ENCODE measurements at places on chromosomes 5 and 9.

DNA sequence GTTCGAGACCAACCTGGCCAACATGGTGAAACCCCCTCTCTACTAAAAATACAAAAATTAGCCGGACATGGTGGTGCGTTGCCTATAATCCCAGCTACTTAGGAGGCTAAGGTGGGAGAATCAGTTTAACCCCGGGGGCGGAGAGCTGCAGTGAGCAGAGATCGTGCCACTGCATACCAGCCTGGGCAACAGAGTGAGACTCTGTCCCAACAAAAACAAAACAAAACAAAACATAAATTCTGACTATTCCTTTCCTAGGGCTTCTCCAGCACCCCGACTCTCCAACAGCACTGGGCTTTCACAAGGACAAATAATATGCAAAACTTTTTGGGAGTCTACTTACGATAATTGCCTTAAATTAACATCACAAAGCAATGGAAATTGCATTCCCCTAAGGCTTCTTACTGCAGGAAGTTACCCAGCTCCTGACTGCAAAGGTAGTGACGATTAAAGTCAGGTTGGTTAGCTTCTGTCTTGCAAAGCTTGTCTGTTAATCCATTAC is 15.9 kb upstream of the CDKN2AIPNL start:
- DNase-seq = no peak

DNA sequence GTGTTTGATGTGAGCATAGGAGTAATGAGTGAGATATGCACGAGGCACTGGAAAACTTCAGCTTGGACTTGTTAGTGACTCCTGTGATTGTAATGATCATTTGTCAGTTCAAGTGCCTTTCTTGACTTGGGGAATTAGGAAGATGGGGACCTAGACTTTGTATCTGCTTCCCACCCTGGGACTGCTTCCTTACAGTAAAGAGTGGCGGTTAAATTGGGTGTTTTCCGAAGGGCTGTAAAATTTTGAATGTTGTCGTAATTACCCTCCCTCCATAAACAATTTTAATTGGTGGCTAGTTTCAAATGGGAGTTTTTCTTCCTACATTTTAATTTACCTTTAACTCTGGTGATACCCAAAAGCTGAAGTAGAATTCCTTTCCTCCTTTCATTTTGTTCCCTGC is 23.5 kb upstream of the FAM120AOS start:
- no peak for DNase-seq

DNA sequence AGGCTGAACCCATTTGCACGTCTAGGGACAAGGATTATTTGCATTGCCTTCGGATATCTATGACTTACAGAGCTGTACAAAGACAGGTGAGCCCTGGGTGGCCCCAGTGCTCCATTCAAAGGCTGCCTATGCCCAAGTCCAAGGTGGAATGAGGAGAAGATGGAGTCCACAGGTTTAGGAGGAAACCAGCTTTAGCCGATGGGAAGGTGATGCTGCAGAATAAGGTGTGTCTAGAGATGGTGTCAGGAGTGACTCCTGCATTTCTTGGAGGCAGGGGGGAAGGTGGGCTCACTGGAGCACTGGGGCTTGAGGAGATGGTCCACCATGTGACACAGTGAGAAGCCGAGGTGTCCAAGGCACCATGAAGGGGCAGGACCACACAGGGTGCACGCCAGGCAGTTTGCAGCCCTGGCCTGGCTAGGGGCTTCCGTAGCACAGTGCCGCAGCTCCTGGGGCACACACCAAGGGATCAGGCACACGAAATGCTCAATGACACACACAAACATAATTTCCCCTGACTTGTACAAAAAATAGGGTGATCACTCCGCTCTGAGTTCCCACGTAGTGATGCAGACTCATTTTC is 32.1 kb downstream of the SEMA4D start:
- DNase-seq = no peak

DNA sequence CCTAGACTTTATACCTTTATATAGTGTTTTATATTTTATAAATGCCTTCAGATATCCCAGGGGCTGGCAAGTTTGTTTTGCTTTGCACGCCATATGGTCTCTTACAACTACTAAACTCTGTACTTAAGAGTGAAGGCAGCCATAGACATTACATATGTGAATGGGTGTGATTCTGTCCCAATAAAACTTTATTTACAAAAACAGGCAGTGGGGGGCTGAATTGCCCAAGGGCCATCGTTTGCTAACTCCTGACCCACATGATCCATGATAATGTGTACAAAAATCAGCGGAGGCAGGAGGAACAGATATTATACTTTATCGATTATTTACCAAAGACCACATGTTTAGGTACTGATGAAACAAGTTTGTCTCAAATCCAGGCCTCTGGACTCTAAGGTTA is 35.8 kb upstream of the ISCA1 start:
- no peak for DNase-seq

DNA sequence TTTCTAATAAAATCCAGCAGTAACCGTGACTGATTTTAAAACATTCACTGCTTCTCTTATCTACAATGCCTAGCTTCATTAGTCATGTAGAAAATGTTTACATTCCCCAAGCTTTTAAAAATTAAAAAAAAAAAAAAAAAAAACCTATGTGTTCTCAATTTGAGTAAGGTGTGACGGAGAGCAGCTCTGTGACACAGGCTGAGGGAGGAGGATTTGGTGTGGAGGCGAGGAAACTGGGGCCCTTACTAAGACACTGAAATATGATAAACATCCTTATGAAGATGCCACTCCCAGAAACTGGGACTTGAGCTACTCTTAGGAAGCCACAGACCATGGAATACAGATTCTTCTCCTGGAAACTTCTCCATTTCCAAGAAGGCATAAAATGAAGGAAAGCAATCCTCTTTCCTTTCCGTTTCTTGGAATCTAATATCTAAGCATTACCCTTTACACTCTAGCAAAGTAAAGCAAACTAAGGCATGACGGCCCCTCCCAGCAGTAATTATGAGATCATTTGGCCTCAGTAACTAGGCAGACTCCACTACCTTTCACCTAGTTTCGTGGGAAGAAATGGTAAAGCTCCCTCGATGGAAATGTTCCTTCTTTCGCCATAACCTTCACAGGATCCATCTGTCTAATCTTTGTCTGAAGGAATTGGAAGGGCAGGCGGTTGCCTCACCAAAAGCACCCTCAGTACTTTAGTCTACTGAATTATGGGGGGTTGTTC is 23.5 kb downstream of the GRAMD2B start:
- DNase-seq = peak; percentile 69

- no peak for DNase-seq
These were observed 35.2 kb upstream of the PAM start for GRCh38 chr5:102719886-102720285.

DNA sequence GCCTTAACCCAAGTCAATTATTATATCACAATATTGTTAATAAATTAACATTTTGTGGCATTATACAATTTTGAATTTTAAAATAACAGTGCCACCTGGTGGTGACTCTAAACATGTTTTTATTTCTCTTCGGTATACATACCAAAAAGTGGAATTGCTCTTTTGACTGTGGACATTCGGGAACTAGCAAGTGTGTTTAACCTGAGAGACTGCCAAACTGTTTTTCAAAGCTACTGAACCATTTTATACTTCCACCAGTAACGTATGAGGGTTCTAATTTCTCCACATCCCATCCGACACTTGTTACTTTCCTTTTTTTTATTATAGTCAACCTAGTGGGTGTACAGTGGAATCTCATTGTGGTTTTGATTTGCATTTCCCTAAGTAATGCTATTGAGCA is 18.3 kb upstream of the HSDL2 start:
- DNase-seq = peak; percentile 83

DNA sequence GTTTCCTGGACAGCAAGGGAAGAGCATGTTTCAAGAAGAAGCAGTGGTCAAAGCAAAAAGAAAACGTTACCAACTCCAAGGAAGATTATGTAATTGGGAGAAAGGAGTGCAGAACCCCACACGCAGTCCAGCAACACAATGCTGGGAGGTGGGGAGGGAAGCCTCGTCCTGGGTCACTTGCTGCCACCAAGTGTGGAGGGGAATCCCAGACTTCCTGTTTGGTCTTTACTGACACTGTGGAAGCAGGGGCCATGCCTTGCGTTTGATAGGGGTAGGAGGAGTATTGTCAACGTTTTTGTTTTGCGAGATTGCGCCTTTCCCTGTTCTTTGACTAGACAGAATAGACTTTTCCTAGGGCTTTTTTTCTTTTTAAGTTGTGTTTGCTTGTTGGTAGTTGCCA is 421.0 kb downstream of the KDM4C start:
- DNase-seq = peak; percentile 3

GRCh38 chr5:94746731-94747124 is 128.3 kb downstream of the SLF1 start:
- no peak for DNase-seq

GRCh38 chr5:163269624-163270023 is 167.8 kb upstream of the CCNG1 start:
- DNase-seq = no peak

DNA sequence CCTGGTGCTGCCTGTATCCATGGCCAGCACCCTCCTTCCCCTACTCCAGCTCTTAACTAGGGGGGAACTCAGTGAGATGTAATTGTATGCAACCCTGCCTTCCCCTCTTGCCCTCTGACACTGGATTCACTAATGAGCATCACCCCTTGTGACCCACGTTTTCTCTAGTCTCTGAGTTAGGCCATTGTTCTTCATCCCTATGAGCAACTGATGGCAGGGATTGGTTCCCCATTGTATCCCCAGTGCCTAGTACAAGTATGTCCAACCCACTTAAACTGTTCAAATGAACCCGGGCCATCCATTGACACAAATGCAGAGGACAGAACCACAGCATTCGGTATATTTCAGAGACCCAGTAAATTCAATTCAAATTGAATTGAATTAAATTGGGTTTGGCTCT is 77.6 kb upstream of the ASTN2 start:
- no peak for DNase-seq

- no peak for DNase-seq
These were observed 216.0 kb upstream of the PUM3 start for GRCh38 chr9:3059781-3060468.

GRCh38 chr5:126973193-126973592 is 57.2 kb downstream of the MARCHF3 start:
- peak; percentile 65 for DNase-seq

DNA sequence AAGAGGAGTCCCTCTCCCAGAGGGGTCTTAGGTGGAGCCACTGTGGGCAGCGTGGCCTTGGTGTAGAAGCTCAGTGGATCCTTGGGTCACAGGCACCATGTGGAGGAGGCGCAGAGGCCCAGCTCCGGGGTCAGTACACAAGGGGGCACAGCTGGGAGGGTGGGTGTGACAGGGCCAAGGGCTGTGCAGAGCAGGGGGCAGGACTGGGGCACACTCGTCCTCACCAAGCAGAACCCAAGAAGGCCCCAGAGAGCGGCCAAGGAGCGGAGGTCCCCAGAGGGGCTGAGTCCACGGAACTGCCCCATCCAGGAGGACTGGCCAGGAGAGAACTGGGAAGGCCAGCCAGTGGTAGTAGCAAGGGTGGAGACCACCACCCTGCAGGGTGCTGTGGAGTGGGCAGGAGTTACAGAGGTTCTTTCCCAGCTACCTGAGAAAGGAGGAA is 2.5 kb upstream of the LPCAT1 start:
- no peak for DNase-seq

DNA sequence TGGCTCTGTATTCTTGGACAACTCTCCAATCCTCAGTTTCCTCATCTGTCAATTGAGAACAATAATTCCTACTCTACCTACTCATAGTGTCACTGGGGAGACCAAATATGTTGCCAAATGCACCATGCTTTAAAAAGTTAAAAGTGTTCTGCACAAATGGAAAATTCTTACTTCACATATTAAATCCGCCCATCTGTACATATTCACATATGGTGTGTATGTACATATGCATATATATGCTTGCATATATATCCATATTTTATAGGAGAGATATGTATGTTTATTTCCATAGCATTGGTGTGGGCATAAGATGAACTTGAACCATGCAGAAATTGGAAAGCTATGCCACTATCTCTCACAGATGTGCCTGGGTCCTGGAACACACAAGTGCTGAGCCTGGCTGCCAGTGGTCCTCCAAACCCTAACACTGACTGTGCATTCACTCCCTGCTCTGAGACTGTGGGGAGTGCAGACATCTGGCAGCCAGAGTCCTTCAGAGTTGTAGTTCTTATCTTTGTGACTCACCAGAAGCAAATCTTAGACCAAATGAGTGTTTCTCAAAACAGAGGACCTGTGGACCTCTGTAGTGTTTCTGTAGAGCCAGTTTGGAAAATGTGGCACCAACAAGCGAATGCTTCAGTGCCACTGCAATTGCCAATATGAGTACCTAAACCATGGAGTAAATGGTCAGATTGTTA is 168.7 kb downstream of the GRIA1 start:
- peak; percentile 24 for DNase-seq

- no peak for DNase-seq
These were observed 687.1 kb downstream of the TLE1 start for GRCh38 chr9:81002242-81002641.

DNA sequence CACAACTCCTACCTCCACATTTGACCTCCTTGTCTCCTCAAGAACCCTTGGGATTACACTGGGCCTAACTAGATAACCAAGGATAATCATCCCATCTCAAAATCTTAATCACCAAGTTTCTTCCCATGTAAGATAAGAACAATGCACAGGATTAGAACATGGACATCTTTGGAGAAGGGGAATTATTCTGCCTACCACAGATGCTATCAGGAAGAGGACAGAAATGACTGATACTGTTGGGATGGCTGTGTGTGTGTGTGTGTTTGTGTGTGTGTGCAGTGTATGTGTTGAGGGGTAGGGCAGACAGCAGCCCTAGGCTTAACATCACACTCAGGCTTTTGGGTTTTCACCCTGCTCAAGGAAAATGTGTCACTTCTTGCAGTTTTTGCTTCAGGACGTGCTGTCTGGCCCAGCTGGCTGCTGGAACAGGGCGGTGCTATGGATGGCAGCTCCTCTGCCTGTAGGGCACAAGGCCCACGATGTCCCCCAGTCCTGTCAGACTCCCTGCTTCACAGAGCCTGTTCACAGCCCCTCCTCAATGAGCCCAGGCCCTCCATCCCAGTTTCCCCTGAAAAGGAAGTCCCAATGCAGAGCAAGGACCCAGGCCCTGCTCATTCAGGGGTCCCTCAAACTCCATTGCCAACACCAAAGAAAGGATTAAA is 7.7 kb downstream of the CA9 start:
- DNase-seq = no peak

DNA sequence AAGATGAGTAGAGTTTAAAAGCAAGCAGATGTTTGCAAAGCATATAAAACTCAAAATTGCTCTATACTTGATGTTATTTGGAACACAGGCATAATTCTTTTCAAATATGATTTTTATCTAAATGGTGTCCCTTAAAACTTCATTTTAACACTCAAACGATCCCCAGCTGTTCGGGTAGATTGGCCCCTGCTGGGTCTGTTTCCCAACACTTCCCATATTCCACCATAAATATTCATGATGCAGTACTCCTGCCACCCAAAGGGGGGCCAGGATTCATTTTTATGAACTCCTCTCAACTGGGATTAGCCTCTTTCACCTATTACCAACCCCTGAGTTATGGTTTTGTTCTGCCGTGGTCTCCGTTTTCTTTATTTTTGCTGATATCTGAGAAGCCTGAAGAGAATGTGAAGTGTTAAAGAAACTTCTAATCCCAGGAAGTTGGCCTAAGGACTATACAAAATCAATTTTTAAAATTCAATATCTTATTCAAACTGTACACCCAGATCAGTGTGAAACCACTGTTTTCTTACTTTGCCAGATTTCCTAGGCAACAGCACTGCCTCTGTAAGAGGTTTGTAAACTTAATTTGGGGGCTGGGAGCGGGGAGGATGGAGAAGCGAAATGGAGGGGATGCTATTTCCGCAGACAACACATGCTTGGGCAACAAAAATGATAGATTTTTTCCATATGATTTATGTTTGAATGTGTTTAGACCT is 384.1 kb downstream of the DMRT2 start:
- DNase-seq = peak; percentile 29

- peak; percentile 42 for DNase-seq
These were observed 234.8 kb downstream of the PIK3R1 start for GRCh38 chr5:68450245-68450852.

- DNase-seq = no peak
These were observed 957.8 kb upstream of the CTNND2 start for GRCh38 chr5:12861886-12862654.

Data from trophoblast cell (in vitro differentiated cells and primary cell).